Foreskin keratinocyte (primary cell): ENCODE measurements at places on chromosomes 16 and 17. TPM values are rescaled to one million over a fixed set of nuclear protein-coding genes. Genes with fewer than 3 reads are reported as not detected.
A peak's percentile ranks its signal among the peaks of the same experiment; 100 is the strongest.

PPP1R27 gene
- 0.07 and 0.14 TPM in 2 replicates for polyA plus RNA-seq

TBC1D3G gene
- not detected in 2 replicates for polyA plus RNA-seq

TRIM47 gene
- 49.7 and 50.2 TPM in 2 replicates for polyA plus RNA-seq

CES1 gene
- polyA plus RNA-seq: 0.31 TPM in 1 of 2 replicates, not detected in the other

NHERF1 gene
- polyA plus RNA-seq: 67.8 and 95.0 TPM in 2 replicates

TM4SF5 gene
- polyA plus RNA-seq: not detected in 2 replicates

TPSD1 gene
- not detected in 2 replicates for polyA plus RNA-seq

CD300H gene
- polyA plus RNA-seq: not detected in 2 replicates

DOC2A gene
- 0.32 and 0.66 TPM in 2 replicates for polyA plus RNA-seq

DLX4 gene
- 0.19 and 0.23 TPM in 2 replicates for polyA plus RNA-seq

DNA sequence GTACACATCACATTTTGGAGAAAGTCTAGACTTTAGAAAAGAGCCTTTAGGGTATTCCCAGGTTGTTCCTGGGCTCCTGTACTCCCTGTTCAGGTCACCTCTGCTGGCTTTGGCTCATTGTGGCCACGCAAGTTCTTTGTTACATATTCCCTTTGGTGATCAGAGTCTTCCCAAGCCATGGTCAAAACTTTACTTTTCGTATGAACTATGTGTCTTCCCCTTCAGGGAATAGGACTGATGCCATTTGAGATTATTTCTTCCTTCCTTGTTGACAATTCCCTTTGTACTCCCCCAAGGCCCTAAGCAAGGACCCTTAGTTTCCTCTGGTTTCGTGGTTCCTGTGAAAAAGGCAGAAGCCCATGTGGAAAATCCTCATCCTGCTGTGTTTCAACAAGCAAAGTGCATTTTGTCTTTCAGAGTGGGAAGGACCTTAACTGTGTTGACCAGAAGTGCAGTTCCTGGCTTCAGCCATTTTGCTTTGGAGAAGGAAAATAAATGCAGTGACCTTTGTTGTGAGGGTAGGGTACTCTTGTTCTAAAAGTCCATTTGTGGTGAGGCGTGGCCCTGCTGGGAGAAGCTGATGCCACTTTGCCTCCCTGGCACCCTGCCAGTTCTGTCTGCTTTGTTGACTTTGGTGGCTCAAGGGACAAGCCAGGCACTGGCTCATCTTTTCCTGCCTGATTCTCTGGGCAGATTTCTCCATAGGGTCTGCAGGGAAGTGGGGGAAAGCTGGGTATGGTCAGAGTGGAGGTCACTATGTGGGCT is 55.1 kb downstream of the ZNRF1 start:
- DNase-seq: no peak

DNA sequence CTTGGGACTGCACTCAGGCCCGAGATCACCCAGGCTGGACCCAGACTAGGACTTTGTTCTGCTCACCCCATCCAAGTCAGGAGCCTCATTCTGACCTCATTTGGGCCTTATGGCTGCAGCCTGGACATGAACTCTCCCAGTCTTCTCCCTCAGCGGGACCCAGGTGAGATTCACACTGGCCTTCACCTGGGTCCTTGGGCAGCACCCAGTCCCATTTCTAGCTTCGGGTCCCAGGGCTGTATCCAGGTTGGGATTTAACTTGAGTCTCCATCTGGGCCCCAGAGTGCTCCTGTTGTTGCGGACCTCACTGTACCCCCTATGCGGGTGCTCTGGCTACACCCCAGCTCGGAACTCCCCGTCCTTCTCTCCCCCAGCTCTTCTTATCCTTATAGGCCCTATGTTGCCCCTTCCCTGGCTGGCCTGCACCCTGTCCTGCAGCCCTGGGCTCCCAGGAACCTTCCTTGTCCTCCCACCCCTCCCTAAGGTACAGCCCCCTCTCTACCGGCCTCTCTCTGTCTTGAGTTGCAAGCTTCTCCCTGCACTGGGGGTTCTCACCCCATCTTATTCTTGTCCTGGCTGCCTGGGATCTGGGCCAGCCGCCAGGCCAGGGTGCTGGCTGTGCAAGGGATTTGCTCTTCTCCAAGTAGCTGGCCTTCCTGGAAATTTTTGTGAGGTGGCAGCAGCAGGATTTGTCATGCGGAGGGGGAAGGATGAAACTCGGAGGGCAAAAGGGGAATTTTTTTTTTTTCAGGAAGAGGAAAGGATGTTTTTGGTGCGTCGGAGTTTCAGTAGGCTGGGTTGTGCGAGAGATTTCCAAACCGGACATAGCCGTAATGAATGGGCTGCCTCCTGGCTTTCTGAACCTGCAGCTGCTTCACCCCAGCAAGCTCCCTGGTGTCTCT is 904 bp downstream of the MAP2K3 start:
- peak; percentile 57 for DNase-seq

- no peak for DNase-seq
Observed at GRCh38 chr17:27651411-27652345, 20.7 kb downstream of the LGALS9 start.

DNA sequence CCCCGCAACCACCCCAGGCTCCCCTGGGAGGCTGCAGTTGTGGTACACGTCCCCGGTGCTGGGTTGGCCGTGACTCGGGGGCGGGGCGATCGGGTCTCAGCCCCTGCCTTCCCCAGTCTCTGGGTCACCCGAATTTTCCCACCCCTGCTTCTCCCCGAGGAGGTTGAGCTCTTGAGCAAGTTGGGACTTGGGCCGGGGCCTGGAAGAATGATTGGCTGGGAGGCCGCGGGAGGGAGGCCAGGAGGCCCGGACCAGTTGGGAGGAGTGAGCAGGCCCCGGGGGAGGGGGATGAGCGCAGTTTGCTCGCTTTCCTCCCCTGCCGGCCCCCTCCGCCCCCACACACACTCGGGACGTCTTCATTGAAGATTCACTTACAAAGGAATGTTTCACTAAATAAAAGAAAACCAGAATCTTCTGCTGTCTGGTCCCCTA is 4.5 kb upstream of the HEXIM1 start:
- peak; percentile 52 for DNase-seq

DNA sequence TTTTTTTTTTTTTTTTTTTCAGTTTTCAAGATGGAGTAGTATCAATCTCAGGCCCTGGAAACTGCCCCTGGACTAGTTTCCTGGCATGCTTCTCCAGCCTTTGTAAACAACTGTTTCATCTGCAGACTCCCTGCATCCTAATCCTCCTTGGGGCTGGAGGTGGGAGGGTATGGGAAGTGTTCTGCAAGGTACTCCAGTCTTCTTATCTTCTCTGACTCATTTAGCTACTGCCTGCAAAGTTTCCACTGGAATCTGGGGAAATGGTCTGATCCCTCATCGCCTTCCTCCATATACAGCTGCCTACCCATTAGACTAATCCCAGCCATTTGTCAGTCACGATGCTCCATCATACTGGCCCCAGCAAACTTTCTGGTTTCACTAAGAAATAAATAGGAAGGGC is 21.5 kb downstream of the COPZ2 start:
- DNase-seq: no peak

GRCh38 chr17:17796787-17797061 is 40.1 kb downstream of the SREBF1 start:
- DNase-seq: no peak

DNA sequence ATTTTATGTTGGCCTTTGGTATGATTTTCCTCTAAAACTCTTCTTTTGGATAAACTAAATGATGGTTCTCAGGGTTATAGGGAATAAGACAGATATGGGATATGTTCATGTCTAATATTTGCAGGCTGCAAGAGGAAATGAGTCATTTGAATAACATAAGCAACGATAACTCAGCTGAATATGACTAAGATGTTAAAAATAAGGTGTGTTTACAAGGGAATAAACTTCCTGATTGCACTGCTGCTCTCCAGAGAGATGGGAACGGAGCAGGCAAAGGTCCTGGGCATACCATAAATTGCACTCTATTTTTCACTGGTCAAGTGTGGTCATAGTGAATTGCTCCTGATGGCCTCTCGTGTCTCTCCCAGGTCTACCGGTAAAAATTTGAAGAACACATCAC is 666.2 kb downstream of the TOX3 start:
- DNase-seq: peak; percentile 78

GRCh38 chr16:55047903-55048497 is 117.3 kb downstream of the IRX5 start:
- no peak for DNase-seq

- no peak for DNase-seq
Observed at GRCh38 chr16:89957216-89957785, 8.7 kb downstream of the DEF8 start.

GRCh38 chr16:11418506-11418905 is 73.2 kb downstream of the RMI2 start:
- no peak for DNase-seq

DNA sequence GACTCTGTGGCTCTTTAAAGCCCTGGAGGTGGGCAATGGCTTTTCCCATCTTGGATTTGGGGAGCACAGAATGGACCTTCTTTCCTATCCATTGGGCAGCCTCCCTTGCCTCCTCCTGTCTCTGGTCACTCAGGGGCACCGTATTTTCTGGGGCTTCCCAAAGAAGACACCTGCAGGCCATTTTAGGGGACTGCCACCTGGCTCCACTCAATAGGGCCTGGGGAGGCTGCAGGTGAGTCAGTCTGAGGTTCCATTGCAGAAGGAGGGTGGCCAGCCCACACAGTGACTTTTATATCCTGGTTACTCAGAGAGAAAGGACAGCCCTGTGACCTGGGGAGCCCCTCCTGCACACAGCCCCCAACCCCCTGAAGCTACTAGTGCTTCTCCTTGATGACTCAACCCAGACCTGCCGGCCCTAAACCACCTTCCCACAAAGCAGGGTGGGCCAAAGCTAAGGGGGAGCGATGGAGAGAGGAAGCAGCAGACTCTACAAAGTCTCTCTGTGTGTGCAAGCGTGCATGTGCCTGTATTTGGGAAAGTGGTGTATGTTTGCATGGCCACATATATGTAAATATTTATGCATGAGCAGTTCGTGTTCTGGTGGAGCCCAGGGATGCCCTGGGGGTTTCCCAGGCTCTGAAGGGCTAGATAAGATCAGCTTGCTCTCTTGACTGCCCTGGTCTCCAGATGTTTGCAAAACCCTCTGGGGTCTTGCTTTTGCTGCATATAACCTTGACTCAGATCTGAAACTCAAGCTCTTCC is 5.0 kb downstream of the CX3CL1 start:
- DNase-seq: peak; percentile 59

DNA sequence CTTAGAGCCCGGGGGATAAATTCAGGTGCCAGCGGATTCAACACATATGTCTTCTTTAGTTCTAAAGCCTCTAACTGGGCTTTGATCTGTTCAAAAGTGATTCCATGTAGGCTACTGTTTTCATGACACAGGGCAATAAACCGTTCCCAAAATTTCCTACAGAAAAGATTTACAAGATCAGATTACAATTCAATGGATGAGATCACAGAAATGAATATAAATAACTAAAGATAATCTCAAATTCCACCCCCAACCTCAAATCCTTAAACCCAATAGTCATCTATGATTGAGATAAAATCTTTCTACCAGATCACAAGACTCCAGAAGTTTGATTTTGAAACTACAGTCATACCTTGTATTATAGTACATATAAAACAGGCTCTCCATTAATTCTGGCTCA is 84.3 kb downstream of the CACNG1 start:
- no peak for DNase-seq

- DNase-seq: no peak
Observed at GRCh38 chr17:31073411-31073810, 21.4 kb upstream of the NF1 start.

DNA sequence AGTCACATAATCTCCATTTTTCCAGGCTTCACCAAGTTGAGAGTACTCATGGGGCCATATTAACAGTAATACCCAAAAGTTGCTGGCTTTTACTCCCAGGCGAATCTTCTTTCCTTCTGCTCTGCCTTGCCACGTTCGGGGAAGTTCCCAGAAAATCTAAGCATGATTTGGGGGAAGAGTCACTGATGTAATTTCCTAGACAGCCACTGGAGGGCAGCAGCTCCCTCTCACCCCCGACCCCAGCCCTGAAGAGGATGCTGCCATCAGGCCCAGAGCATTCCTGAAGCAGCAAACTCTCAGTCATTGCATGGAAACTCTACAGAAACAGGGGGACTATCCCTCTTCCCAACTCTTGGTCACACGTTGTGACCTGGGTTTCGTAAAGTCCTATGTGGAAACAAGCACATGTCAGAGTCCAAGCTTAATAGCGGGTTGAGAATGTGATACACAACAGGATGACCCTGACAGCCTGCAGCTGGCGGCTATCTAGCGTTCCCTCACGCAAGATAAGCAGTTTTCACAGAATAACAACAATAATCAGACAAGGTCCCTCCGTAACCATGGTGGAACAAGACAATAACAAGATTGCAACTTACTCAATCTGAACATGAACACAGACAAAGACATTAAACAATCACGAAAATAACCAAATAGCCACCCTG is 43.8 kb upstream of the DHX40 start:
- no peak for DNase-seq

GRCh38 chr17:8487130-8487645 is 51.5 kb downstream of the NDEL1 start:
- no peak for DNase-seq

DNA sequence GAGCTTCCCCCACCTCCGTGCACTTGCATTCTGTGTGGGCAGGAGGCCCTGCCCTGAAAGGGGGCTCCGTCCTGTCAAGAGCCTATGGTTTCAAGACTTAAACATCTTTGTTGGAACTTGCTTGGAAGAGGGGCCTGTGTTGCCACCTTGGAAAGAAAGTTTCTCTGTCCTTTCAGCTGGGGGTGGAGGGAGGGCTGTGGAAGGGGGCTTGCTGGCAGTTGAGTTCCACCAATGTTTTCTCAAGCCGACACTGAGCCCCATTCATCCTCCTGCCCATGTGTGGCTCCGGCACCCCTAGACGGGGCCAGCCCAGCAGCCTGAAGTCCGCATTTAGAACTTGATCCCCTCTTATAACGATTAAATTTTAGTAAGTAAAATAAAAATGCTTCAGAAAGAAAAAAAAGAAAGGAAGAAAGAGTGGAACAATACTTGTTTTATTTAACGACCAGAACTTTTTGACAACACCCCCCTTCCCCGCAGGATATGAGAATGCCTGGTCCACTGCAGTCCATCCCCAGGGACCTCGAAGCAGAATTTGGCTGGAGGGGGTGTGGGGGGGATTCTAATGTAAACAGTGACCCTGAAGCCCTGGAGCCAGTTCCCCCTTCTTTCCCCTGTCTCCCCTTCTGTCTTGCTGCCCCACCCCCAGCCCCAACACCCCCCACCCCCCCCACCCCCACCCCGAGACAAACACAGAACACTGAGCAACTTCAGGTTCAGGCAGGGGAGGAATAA is 26.9 kb upstream of the CLEC18A start:
- no peak for DNase-seq

- no peak for DNase-seq
Observed at GRCh38 chr16:51237207-51237606, 86.1 kb upstream of the SALL1 start.

DNA sequence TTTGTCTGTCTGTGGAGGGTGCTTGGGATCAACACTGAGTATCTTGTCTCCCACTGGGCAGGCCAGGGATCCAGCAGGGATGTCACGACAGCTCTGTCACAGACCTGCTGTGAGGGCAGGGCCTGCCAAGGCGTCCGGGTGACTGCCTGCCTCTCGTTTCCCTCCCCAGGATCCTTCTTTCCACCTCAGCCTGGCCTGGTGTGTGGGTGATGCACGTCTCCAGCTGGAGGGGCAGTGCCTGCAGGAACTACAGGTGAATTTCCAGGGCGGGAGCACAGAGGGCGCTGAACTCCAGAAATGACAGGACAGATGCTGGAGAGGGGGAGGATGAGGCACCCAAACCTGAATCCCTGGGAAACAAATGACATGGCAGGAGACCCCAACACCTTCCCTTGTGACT is 6.8 kb upstream of the MMP15 start:
- no peak for DNase-seq

GRCh38 chr17:27585153-27585681 is 45.8 kb upstream of the LGALS9 start:
- no peak for DNase-seq

- no peak for DNase-seq
Observed at GRCh38 chr17:67657596-67657995, 60.1 kb upstream of the NOL11 start.

GRCh38 chr17:33562792-33563191 is 269.7 kb upstream of the ASIC2 start:
- no peak for DNase-seq

GRCh38 chr17:11389583-11389982 is 148.6 kb downstream of the SHISA6 start:
- DNase-seq: no peak
